ENCODE measurements at places on chromosomes 12 and 14.

- DNase-seq = no peak
Observed at GRCh38 chr14:80456209-80456608, 244.9 kb upstream of the DIO2 start.

- no peak for DNase-seq
Observed at GRCh38 chr14:73787486-73788316, 63.9 kb upstream of the PTGR2 start.

DNA sequence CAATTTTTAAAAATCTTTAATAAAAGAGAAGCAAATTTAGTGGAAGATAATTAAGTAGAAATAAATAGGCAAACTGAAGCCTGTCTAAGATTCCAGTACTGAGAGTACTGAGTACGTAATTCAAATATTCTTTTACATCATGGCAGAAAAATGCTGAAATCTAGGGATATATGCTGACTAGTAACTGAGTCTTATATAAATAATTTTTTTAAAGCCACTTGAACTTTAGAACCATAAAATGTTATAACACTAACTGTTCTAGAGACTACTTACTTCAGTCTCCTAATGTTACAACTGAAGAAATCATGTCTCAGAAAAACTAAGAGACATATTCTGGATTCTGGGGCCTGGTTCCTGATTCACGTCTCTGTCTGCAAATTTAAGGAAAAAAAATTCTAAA, 230.6 kb upstream of the PLEKHG7 start:
- DNase-seq = no peak

DNA sequence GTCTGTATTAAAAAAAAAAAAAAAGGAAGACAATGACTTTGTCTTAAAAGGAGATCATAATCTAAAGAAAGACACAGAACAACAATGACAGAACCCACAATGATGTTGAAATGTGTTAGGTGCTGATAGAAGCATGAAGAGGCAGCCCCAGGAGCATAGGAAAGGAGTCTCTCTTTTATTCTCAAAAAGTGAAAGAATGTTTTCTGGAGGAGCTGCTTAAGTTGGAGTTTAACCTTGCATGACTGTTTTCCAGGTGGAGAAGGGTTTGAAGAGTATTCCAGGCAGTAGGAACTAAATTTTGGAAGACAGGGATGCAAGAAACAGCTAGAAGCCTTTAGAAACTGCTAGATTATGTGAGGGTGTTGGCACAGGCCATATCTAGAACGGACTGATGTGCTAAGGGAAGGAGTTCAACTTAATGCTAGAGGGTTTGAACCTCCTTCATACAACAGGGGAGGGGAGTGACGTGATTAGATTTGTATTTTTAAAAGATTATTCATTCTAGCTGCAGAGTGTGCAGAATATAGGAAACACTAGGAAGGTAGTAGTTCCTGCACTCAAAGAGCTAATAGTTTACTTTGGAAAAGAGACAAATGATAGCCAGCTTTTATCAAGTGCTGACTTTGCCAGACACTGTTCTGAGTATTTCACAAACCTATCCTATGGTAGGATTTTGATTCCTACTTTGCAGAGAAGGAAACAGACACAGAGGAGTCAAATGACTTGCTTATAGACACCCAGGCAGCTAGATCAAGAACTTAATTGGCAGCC, 4.6 kb upstream of the RPL6 start:
- no peak for DNase-seq

DNA sequence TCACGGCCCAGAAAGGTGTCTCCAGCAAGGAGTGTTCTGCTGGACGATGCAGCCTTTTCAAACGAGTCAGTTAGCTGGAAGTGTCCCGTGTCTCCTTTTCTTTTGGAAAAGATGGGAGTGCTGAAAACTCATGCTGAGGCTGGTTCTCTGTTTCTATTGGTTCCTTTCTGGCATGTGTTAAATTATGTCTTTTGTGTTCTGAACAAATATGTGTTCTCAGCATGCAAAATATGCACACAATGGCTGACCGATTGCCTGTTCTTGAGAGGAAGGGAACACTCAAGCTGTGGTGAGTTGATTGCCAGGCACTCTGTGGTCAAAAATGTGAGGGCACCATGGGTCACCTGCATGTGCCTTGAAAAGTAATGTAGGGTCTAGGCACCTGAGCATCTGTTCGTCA, 181.3 kb downstream of the CACNA1C start:
- DNase-seq = no peak

- no peak for DNase-seq
Observed at GRCh38 chr12:119836781-119837180, 40.3 kb downstream of the CIT start.

DNA sequence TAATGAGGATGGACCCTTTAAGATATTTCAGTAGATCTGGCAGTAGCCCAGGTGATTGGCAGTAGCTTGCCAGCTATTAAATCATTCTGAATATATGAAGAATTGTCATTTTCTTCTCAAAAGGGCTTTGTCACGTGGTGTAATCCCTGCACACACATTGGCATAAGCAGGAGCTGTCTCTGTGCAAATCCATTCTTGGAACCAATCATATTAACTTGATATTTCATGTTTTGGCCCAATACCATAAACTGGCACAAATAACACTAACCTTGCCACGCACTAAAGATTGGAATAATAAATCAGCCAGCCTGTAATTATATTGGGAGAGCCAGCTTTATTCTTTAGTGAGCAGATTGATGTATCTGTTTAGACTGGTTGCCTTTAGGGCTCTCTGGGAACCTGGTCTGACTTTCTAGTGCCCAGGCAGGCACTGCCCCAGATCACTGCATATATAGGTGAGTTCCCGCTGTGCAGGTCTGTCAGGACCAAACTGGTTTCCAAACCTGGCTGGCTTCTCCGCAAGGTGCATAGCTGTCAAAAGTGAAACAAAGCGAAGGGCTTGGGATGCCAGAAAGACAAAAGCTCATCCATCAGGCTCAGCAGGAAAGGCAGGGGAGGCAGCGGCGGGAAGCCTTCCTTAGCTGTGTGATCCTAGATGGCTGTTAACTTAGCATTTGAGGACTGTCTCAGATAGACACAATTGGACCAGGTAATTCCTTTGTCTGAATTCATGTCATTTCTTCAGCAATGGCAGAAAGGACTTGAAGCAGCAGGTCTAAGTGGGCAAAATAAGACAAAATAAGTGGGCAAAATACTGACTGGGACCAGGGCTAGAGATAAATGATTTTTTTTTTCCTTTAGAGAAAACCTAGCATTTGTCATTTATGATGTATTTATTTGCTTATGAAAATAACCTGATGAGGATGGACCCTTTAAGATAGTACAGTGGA, 128.8 kb upstream of the DYRK2 start:
- DNase-seq = no peak

DNA sequence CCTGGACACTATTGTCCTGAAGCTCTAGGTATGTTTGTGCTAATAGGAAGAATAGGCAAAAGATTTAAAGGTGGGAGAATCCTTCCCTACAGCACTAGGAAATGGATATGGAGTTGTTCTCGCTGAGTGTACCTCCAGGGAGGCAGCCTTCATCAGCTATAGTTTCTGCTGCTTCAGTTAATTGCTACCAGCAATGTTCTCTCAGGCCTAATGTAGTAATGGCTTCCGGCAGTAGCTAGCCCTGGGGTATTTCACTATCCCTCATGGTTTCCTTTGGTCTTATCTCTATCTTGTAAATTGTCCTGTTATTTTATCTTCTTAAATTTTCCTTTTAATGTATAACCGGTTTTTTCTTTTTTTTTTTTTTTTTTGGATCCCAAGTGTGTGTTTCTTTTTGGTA, 9.3 kb upstream of the CLEC12A start:
- DNase-seq = no peak

GRCh38 chr14:32567543-32568384, 238.7 kb downstream of the AKAP6 start:
- DNase-seq = no peak

GRCh38 chr12:11542599-11542998, 106.9 kb upstream of the ETV6 start:
- no peak for DNase-seq

GRCh38 chr12:85923767-85924331, 49.8 kb downstream of the NTS start:
- no peak for DNase-seq

DNA sequence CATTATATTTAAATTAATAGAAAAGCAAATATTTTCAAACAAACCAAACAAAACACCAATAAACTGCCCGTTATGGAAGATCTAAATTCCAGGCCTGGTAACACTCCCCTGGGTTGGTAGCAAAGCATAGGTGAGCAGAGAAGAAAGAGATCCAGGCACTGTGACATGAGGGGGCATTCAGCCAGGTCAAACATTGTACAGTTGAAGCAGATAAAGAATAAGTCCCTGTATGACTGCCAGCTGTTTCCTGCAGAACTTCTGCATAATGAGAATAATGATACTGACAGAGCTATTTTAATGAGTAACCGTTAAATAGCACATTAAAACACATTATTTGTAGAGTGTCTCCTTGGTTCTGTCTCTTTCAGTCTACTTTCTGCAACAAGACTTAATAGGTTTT, 35.4 kb downstream of the SLC38A1 start:
- DNase-seq = no peak

DNA sequence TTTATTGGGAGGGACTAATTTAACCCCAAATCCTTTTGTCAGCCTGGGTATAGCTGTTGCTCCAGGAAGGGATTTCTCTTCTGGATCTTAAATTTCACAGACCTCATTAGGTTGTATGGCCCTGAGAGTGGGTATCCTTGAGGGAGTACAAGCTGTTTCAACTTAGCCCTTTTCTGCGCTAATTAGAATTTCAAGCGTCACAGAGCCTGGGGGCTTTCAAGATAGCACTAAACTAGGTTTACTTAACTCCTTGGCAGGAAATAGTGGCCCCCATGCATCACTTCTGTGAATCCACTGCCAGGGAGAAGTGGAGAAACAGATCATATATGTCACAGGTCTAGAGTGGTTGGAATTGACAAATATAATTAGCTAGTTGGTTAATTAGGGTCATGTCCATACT, 5.9 kb upstream of the PDE1B start:
- no peak for DNase-seq

- DNase-seq = no peak
Observed at GRCh38 chr12:61291647-61292046, 968.6 kb upstream of the USP15 start.

DNA sequence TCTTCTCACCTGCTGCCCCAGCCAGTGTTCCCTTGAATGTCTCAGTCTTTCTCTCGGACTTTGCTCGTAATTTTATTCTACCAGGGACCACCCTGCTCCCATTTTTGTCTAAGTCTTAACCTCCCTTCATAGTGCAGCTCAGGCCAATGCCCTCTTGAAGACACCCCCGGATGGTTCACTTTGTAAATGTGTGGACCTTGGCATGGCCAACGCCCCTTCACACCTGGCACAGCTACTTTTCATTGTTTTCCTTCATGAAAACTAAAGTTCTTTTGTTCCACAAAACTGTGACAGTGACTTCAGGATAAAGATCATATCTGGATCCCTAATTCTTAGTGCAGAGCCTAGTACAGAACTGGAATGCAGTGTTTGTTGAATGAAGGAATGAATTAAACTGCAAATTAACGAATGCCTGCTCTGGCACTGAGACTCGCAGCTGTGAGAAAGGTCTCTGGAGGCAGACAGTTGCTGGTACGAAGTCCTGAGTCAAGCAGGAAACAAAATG, 3.5 kb upstream of the RNASE4 start:
- no peak for DNase-seq

- DNase-seq = no peak
Observed at GRCh38 chr12:87227162-87227561, 802.0 kb downstream of the C12orf50 start.

GRCh38 chr12:11862798-11863197, 207.9 kb upstream of the BCL2L14 start:
- no peak for DNase-seq

DNA sequence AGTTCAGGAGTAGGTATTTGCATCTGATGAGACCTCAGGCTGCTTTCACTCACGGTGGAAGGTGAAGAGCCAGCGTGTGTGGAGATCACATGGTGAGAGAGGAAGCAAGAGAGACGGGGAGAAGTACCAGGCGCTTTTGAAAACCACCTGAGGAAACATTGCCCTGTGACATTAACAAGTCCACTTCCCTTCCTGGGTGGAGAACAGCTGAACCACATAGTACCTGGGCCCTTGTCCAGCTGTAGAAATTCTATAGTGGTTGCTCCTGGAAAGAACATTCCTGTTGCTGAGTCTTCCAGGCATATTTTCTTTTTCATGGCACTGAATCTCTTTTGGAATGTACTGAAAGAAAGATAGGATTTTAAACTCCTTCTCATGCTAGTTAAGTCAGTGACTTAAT, 87.3 kb upstream of the RIN3 start:
- DNase-seq = no peak

DNA sequence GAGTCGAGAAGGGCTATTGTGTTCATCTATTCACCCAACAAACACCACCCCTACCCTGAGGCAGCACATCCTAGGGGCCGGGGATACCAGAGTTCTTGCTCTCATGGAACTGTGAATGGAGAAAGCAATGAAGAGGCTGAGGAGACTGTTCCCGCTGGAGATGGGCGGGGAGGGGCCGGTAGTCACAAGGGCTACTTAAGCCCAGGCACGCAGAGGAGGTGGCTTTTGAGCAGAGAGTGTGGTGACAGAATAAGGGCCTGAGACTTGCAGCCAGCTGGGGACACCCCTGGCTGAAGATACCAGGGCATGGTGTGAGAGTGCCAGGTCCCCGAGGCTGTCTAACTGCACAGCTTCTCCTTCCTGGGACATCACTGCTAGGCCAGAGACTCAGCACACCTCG, 114.1 kb upstream of the EVL start:
- DNase-seq = no peak

GRCh38 chr14:104359969-104360442, 219.6 kb upstream of the C14orf180 start:
- no peak for DNase-seq

GRCh38 chr14:74954232-74954946, 1.0 kb downstream of the PGF start:
- DNase-seq = no peak

GRCh38 chr12:53097564-53098353, at the start of gene IGFBP6:
Gene IGFBP6, plus strand, starts transcription at chr12:53097667. Its CDS starts 51 bp downstream, at chr12:53097718.
- peak; percentile 52 for DNase-seq

DNA sequence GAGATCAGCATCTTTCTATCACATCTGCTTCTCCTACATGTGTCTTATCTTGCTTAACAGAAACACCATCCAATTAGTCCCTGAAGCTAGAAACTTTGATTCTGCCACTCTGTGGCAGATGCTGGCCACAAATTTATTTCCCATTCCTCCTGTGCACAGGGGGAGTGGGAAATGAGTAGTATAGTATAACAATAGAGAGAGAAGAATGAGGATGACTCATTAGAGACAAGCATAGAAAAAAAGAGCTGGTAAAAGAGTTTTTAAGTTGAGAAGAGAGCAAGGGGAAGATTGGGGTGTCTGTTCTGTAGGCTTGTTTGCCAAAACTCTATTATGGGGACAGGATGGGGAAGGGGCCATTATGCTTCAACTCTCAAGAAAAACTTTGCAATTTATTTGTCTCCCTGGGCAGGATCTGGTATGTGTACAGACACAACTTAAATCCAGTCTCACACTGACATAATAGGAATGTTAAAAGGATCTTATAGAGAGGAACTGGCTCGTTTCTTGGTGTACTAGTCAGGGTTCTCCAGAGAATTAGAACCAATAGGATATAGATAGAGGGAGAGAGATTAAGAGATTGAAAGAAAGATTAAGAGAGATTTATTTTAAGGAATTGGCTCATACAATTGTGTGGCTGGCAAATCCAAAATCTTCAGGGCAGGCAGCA, 142.6 kb upstream of the CPSF6 start:
- no peak for DNase-seq

- DNase-seq = peak; percentile 28
Observed at GRCh38 chr14:106094654-106095189, 568.3 kb downstream of the TMEM121 start.

GRCh38 chr12:87827638-87828264, 201.4 kb downstream of the C12orf50 start:
- DNase-seq = no peak

- no peak for DNase-seq
Observed at GRCh38 chr12:131445795-131446194, 265.1 kb upstream of the SFSWAP start.

Measured in CD4-positive, alpha-beta memory T cell (primary cell).